ENCODE measurements at places on chromosomes 1 and 21.

DNA sequence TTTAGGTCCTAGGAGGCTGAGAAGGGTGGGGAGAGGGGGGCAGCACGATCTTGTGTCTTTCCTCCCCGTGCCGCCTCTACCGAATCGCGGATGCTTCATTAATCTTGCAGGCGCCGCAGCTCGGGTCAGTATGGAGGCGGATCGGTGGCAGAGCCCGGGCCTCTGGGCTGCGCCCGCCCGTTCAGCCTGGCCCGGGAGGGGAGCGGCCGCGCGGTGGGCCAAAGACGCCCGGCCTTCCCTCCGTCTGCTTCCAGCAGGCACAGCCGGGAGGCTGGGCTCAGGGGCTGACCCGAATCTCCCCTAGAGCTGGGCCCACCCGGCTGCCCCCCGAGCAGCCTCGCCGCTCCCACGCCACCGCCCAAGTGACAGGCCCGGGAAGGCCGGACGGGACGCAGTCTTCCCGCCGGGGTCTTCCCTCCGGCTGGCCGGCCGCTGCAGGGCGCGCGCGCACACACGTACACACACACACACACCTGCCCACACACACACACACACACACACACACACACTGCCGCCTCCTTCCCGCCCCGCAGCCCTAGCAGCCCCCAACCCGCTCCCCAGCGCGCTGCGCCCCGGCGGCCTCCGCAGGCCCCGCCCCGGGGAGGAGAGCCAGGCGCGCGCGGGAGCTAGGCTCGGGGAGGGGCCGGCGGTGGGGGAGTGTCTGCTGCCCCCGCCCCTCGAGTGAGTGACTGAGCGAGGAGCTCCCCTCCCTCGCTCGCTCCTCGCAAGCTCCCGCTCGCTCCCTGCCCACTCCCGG is at the start of gene C1orf21:
TSS of gene C1orf21 (plus strand) at position 718 of the 757 bp plus-strand sequence. CDS start 90,481 bp downstream, outside the sequence.
- peaks cover 35% of the 10 kb centered on the region for H3K4me1 ChIP-seq
- H3K27me3 ChIP-seq, result no peaks in the 10 kb centered on the region
- H3K4me3 ChIP-seq, result peak within 1 kb of the TSS; percentile 95
- H3K27ac ChIP-seq, result peak within 1 kb of the TSS; percentile 88
- no peaks in the 10 kb centered on the region for H3K36me3 ChIP-seq

GRCh38 chr1:58983633-58984245 is 199.9 kb upstream of the JUN start:
- no peaks in the 10 kb centered on the region for H3K36me3 ChIP-seq
- H3K4me1 ChIP-seq, result no peaks in the 10 kb centered on the region
- H3K27ac ChIP-seq, result no peak overlapping the region
- no peak overlapping the region for H3K4me3 ChIP-seq

DNA sequence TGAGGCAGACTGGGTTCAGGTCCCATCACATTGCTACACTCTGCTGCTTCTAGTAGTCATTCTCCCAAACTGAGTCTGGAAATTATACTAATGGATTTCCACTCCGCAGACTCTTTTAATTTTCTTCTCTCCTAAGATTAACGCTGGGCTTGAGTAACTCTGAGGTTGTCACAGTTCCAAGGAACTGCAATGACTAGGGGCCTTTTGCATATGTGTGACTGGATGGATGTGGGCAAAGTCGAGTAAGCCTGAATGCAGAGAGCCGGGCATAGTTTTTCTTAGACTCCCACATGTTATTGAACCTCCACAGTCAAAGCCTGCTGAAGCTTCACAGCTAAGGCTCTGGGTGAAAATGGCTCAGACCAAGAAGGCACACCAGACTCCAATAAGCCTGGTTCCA is 160.9 kb upstream of the PROX1 start:
- no peaks in the 10 kb centered on the region for H3K27me3 ChIP-seq
- no peak overlapping the region for H3K4me3 ChIP-seq
- no peak overlapping the region for H3K27ac ChIP-seq
- no peaks in the 10 kb centered on the region for H3K36me3 ChIP-seq
- no peak for DNase-seq

- H3K4me3 ChIP-seq, result no peak within 1 kb of the TSS
- no peaks in the 10 kb centered on the region for H3K4me1 ChIP-seq
- DNase-seq, result no peak
- no peaks in the 10 kb centered on the region for H3K36me3 ChIP-seq
- H3K27me3 ChIP-seq, result peaks cover 20% of the 10 kb centered on the region
Observed at GRCh38 chr1:179591592-179592580, at the start of gene TDRD5. TDRD5 (plus strand) TSS chr1:179591832; CDS start chr1:179592616, 784 bp downstream.

DNA sequence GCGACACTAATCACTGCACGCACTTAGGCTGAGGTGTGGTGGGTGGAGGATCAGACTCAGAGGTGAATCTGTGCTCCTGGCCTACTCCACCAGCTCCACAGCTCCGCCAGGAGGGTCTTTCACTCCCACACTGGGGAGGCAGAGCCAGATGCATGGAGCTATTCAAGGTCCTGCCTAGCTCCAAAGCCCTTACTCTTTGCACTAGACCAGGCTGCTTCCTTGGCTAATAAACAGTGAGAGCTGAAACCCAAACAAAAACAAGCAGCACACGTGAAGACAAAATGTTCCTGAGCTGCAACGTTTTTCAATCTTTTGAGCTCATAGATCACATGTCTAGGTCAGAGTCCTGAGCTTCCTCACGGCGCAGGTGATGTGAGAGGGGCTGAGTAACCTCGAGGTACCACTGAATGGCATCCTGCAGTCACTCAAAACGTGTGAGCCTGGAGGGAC is 19.2 kb downstream of the CAPZB start:
- no peaks in the 10 kb centered on the region for H3K27me3 ChIP-seq
- H3K4me1 ChIP-seq, result peaks cover 93% of the 10 kb centered on the region
- H3K4me3 ChIP-seq, result no peak overlapping the region
- DNase-seq, result no peak
- H3K27ac ChIP-seq, result no peak overlapping the region

GRCh38 chr1:205045146-205045545 is 2.1 kb downstream of the CNTN2 start:
- DNase-seq, result no peak
- no peaks in the 10 kb centered on the region for H3K36me3 ChIP-seq
- H3K27me3 ChIP-seq, result peaks cover 38% of the 10 kb centered on the region
- peaks cover 8% of the 10 kb centered on the region for H3K4me1 ChIP-seq

DNA sequence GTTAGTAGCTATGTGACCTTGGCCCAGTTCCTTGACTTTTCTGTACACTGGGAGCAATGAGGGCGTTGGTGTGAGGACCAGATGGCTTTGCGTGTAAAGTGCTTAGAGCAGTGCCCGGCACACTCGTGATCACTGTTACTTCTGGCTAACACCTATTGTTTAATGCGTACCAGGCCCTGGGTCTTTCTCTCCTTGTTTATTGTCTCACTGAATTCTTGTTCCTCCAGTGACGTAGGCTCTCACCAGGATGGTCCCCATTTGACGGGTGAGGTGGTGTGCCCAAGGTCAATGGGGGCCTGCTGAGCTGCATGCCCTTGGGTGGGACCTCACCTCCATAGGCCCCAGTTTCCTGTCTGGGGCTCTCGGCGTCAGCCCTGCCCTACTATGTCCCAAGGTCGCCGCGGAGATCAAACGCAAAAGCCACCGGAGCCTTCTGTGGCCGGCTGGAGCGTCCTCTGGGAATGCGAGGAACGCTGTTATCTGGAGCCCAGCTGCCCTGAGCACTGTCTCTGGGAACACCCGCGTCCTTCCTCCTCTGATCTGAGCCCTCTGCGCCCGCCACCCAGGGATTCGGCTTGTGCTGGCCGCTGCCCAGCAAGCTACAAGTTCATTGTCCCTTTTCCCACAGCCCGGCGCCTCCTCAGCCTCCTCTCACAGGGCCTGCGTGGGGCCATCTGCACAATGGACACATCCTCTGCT is 28.9 kb downstream of the ALPL start:
- H3K4me3 ChIP-seq, result no peak overlapping the region
- H3K36me3 ChIP-seq, result no peaks in the 10 kb centered on the region
- peaks cover 2% of the 10 kb centered on the region for H3K4me1 ChIP-seq
- peak; percentile 70 for DNase-seq
- peak overlapping the region; percentile 82 for H3K27ac ChIP-seq

DNA sequence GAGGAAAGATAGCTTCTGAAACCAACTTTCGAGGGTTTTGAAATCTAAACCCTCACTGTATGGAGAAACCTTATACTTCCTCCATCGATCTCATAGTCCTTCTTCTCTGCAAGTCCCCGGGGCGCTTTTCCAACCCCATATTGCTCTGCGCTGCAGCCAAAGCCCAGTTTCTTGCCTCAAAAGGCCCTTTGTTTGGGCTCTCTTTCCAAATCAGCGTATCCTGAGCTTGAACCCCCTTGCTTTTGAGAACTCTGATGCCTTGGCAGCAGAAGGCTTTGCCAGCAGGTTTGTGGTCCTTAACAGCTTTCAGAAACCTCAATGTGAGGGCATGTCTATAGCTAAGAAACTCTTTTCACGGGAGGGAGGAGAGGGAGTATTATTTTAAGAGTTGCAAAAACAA is 21.6 kb downstream of the PLPP3 start:
- H3K27ac ChIP-seq, result no peak overlapping the region
- H3K4me3 ChIP-seq, result no peak overlapping the region
- H3K27me3 ChIP-seq, result no peaks in the 10 kb centered on the region
- peaks cover 77% of the 10 kb centered on the region for H3K4me1 ChIP-seq
- H3K36me3 ChIP-seq, result no peaks in the 10 kb centered on the region

DNA sequence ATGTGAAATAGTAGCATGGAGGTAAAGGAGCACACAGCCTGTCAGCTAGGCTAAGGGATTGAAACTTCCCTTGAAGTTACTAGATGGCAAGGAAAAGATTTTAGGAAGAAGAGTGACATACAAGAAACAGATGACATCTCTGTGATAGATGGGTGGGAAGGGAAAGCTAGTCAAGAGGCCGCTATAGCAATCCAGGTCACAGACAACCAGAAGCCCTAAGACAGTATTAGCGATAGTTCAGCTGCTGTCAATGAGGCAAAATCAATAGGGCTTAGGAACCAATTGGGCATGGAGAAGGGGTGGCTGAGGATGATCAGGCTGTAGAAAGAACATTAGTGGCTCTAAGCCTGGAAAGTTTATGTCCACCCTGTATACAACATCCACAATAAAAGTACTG is 111.1 kb downstream of the GLUL start:
- DNase-seq, result no peak
- H3K27ac ChIP-seq, result no peak overlapping the region
- H3K27me3 ChIP-seq, result no peaks in the 10 kb centered on the region
- no peaks in the 10 kb centered on the region for H3K36me3 ChIP-seq
- H3K4me3 ChIP-seq, result no peak overlapping the region
- peaks cover 3% of the 10 kb centered on the region for H3K4me1 ChIP-seq

GRCh38 chr1:26915204-26915842 is 1.5 kb upstream of the NR0B2 start:
- no peak overlapping the region for H3K4me3 ChIP-seq
- H3K4me1 ChIP-seq, result peaks cover 8% of the 10 kb centered on the region
- peak; percentile 82 for DNase-seq
- H3K27ac ChIP-seq, result peak overlapping the region; percentile 92
- H3K36me3 ChIP-seq, result no peaks in the 10 kb centered on the region
- no peaks in the 10 kb centered on the region for H3K27me3 ChIP-seq

DNA sequence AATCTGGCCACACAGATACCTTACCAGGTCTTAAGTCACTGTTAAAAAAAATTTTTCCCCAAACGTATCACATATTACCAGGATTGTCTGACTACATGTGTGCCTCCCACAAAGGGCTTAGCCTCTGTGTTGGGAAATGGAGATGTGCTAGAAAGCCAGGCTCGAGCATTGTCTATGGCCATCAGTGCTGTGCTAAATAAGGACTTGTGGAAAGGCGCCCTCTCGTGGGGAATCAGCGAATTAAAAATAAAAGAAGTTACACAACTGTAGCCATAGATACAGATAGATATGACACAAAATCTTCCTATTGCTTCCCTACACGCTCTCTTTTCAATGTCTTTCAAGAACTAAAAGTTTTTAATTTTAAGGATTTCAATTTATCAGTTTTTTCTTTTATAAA is 47.5 kb upstream of the CRNN start:
- H3K27ac ChIP-seq, result no peak overlapping the region
- DNase-seq, result peak; percentile 35
- no peaks in the 10 kb centered on the region for H3K27me3 ChIP-seq

- H3K36me3 ChIP-seq, result no peaks in the 10 kb centered on the region
- no peak overlapping the region for H3K27ac ChIP-seq
- no peaks in the 10 kb centered on the region for H3K27me3 ChIP-seq
- no peaks in the 10 kb centered on the region for H3K4me1 ChIP-seq
- no peak for DNase-seq
- no peak overlapping the region for H3K4me3 ChIP-seq
Observed at GRCh38 chr1:233981042-233981675, 76.7 kb downstream of the SLC35F3 start.

DNA sequence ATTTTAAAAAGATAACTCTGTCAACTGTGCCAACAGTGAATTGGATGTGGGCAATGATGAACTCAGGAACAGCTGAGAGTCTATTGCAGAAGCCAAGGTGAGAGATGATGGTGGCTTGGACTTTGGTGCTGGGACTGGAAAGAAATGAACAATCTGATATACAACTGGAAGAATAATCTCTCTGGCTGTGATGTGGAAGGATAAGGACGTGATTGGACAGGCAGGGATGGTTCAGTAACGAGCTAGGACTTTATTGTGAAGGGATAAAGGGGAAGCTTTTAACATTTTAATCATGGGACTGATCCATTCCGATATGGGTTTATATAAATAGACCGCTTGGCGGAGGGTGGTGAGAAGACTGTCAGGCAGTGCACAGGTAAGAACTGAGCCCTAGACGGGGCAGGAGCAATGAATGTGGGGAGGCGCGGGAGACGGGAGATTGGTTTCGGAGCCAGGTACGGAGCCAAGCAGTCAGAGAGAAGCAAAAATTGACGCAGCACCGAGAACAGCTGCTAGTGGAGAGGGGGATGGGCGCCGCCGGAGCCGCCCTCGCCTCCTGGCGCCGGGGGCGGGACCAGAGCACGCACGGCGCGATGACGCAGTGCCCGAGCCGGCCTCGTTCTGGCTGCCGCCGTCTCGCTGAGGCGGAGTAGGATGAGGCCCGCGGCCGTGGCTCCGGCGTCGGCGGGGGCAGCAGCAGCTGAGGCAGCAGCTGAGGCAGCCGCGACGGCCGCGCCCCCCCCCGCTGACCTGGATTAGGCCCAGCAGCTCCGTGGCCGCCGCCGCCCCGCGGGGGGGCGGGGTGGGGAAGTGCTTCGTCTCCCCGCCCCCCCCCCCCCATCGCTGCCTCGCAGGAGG is at the start of gene RNF11:
TSS of gene RNF11 (plus strand) at position 601 of the 858 bp plus-strand sequence. CDS start 484 bp downstream, outside the sequence.
- H3K4me1 ChIP-seq, result peaks cover 43% of the 10 kb centered on the region
- no peaks in the 10 kb centered on the region for H3K27me3 ChIP-seq
- H3K36me3 ChIP-seq, result no peaks in the 10 kb centered on the region
- peak; percentile 95 for DNase-seq
- peak within 1 kb of the TSS; percentile 99 for H3K4me3 ChIP-seq

Data from heart left ventricle (tissue), 16 donors.